ENCODE measurements at places on chromosomes 4 and X. TPM values are rescaled to one million over a fixed set of nuclear protein-coding genes. Genes with fewer than 3 reads are reported as not detected.

The SMIM10L2A gene
- not detected for total RNA-seq

The SATL1 gene
- 0.18 TPM for total RNA-seq

The MAOB gene
- total RNA-seq: not detected

The LARP7 gene
- total RNA-seq: 42.5 TPM

The ZNF518B gene
- 23.5 TPM for total RNA-seq

The NDNF gene
- not detected for total RNA-seq
